ENCODE measurements at places on chromosomes 7 and 10. TPM values are rescaled to one million over a fixed set of nuclear protein-coding genes. Genes with fewer than 3 reads are reported as not detected.

Gene GHRHR
- not detected for total RNA-seq

Gene ITPRID1
- not detected for total RNA-seq

Gene CCNJ
- total RNA-seq = 2.7 TPM

Gene EN2
- 0.11 TPM for total RNA-seq

Gene ALOX5
- 7.3 TPM for total RNA-seq

Gene EZH2
- 1.2 TPM for total RNA-seq

Gene ADAM12
- total RNA-seq = 0.35 TPM

Gene PPP1R3A
- total RNA-seq = 121 TPM

Gene TDRD1
- total RNA-seq = 4.0 TPM

Gene MGAM2
- 0.11 TPM for total RNA-seq

Gene EBF3
- 7.9 TPM for total RNA-seq

Gene NEUROD6
- not detected for total RNA-seq

Data from Right ventricle myocardium inferior (tissue), 1 donor.